ENCODE measurements at places on chromosomes 1 and 21.

DNA sequence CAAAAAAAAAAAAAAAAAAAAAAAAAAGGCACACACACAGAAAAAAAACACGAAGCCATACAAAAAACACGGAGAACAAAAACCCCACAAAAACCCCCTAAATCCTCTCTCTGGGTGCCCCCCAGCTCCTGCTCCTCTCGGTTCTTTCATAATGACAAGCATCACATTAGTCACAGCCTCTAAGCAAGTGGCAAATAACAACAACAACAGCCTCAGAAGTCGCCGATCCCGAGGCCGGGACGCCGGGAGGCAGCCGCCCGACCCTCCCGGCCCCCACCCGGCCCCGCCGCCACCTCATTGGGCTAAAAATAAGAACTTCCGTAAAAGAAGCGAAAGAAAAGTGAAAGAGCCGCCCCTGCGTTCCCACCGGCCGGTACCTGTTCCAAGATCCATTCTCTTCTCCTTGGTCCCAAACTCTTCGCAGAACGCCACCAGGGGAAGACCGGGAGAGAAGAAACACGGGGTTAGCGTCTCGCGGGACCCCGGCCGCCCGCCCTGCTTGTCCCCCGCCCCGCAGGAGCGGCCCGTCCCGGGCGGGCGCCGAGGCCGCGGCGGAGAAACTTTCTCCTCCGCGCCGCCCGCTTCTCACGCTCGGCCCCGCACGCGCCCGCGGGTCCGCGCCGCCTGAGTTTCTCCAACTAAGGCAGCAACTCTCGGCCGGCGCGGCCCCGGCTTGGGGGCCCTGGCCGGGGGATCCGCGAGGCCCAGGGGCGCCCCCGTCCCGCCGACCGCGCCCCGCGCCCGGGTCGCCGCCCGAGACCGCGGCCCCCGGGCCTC lies 102.8 kb downstream of the CASZ1 start:
- DNase-seq: peak; percentile 96

- no peak for DNase-seq
Observed at GRCh38 chr1:221845650-221846371, 103.9 kb upstream of the DUSP10 start.

- DNase-seq: no peak
Observed at GRCh38 chr1:32055416-32055815, 17.3 kb upstream of the TMEM39B start.

DNA sequence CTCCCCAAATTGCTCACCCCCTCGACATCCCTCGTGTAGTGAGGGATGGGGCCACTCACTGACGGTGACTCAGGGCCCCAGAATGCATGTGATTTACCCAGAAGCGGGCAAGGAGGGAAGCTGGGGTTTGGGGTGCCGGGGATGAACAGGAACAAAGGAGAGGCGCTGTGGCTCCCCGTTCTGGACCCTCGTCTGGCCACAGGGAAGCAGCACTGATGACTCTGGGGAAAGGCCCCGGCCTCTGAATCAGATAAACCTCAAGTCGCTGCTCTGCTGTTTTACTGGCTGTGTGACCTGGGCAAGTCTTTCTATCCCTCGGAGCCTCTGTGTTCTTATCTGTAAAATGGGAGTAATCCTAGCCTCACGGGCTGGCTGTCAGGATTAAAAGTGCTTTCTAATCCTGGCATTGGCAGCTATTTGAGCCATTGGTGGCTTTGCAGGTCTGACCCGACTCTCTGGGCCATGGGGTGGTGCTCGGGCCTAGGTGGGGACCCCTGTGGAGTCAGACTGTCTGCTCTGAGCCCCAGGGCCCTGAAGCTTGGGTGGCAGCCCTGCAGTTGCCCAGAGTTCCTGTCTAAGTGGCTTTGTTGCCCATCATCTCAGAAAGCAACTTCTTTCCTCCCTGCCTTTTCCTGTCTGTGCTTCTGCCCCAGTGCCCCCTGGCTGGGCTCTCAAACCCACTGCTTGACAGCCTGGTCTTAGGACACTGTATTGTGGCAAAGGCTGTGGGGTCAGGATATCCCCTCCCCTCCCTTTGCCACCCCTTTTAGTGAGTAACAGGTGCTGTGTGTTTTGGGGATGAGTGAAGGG lies 5.5 kb downstream of the TNFRSF1B start:
- peak; percentile 91 for DNase-seq

DNA sequence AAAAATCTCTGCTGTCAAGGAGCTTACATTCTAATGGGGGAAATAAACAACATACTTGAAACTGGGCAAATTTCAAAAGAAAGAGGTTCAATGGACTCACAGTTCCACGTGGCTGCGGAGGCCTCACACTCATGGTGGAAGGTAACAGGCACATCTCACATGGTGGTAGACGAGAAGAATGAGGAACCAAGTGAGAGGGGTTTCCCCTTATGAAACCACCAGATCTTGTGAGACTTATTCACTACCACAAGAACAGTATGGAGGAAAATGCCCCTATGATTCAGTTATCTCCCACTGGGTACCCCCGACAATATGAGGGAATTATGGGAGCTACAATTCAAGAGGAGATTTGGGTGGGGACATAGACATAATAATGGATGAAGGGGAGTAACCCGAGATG lies 226.4 kb downstream of the ZP4 start:
- DNase-seq: no peak

DNA sequence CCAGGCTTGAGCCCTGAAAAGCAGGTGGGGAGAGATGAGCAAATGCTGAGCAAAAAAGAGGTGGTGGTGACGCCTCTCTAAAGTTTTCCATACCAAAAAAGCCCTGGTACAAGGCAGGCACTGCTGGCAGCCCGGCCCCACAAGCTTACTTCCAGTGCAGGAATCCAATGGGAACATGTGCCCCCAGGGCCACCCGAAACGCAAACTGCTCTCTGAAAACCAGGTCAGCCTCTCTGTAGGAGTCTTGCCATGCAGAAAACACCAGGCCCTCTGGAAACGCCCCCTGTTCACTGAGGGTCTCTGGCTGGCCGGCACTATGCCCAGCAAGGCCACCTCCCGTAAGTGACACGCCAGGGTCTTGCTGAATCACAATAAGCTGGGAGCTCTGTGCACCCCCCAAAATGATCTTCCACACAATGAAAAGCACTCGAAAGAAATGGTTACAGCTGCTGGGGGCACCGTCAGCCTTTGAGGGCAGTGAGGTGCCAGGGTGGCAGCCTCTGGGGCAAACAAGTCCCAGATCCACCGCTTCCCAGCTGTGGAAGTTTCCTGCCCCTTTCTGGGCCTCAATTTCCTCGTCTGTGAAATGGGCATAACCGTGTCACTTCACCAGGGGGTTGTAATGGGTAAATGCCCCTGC lies 170.5 kb downstream of the TOMM20 start:
- DNase-seq: no peak

Data from osteoblast (primary cell).